WTC11 (cell line): ENCODE measurements at places on chromosomes 12 and 14.

DNA sequence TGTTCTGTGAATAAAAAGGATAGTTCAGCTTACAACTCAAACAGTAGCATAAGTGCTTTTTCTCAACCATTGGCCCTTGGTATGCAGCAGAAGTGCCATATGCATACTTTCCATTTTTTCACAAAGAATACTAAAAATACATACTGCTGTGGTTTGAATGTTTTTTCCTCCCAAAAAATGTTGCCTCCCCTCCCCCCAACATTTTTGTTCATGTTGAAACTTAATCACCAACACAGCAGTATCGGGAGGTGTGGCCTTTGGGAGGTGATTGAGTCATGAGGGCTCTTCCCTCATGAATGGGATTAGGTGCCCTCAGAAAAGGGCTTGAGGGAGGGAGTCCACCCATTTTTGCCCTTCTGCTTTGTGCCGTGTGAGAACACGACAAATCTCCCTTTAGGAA, 198.6 kb downstream of the ESR2 start:
- DNase-seq = no peak

DNA sequence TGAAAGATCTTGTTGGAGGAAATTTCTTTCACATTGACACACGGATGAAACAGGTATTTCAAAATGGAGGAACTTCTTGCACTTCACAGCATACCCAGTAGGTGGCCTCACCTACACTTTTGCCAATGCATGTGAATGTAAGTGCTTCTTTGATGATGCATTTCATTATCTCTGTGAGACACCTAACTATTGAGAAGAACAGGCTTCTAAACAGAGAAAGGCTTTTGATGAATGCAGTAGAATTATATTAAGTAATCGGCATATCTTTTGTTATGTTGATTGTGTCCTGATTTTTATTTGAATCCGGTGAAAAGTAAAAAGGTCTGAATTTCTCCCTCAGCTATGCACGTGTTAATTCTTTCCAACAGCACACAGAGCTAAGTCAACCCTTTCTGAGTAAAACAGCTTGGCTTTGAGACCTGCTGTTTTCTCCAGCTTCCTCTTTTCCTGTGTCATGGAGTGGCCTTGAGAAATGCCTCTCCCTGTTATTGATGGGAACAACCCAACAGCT, 399.0 kb downstream of the NAV3 start:
- peak; percentile 69 for DNase-seq

DNA sequence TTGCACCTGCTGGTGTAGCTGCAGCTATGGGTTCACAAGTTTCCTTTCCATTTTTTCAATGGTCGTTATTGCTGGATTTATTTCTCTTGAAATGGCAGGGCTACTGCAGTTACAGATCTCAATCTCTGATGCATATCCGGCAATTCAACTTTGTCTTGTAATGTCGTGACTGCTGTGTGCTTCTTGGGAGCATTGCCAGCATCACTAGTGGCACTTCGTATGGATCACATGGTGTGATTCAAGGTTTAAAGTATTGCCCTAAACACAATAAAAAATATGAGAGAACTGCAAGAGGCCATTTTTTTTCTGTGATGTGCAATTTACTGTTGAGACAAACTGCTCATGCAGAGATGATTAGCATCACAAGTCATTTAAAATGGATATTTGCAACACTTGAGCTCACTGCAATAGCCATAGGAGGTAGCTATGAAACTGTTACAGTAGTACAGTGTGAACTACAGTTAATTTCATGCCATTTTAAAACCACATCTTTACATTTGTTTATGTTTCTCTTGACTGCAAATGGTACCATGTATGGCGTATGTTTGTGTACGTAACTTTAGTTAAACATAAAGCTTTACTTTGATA, 217.4 kb upstream of the PDE3A start:
- DNase-seq = no peak

DNA sequence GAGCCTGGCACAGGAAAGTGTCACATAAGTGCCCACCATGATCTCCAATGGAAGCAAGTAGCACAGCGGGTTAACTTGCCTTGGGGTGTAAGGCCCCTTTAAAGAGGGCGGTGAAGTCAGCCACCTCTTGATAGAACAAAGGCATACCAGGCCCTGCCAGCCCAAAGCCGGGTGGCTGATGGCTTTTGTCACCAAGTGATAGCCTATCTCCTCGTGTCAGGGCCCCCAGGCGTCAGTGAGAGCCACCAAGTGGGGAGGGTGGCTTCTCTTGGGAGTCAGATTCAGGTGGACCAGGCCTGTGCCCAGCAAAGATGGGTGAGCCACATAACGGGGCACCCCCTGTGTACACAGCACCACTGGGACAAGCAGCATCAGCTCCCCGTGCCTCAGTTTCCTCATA, 8.3 kb upstream of the MYL2 start:
- no peak for DNase-seq

DNA sequence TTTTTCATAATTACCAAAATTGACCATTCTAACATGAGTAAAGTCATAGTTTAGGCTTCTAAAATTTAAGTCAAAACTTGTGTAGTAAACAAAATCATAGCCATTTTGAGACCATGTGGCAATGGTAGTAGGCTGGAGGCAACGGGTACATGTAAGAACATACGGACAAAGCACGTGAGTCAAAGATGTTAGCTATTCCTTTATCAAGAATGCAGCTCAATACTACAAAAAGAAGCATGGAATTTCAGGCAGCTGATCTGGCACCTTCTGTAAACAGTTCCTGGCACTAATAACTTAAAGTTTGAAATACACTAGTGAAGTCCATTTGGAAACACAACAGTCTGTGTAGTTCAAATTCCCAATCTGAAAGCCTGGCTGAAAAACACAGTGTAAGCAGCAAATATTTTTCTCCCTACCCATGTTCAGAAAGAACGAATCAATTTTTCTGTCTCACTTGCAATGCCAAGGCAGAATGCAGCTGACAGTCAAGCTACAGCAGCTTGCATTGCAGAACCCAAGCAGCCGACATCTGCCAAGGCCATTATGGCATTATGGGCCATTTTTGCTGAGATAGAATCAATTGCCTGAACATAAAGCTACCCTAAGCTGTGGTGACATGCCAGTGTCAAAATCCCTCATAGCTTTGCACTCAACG, 29.3 kb downstream of the MYF5 start:
- no peak for DNase-seq

DNA sequence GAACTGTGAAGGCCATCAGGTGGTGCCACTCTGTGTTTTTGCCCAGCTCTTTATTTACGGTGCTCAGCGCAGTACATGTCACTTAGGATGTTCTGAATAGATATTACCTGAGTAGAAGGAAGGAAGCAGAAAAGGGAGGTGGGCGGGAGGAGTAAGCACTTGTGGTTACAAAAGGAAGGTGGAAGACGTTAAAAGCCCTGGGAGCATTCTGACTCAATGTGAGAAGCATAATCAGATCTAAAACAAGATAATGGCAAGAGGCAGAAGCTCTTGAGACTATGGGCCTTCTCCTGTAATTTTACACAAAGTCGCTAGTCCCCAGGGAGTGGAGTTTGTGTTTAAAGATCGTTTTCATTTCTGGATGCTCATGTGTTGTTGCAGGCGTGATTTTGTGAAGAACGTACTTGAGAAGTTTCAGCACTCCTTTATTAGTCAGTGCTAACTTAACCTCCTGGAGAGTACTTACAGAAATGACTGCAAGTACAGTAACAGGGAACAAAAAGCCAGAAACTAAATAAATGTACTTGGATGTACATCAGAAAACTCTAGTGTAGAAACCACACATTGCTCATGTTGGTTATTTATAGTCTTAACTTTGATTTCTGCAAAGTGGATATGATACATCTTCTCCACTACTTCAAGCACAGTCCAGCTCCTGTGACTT, 1523.5 kb downstream of the AACS start:
- no peak for DNase-seq
